Purkinje cell (primary cell): ENCODE measurements at places on chromosomes 1 and 21. TPM values are rescaled to one million over a fixed set of nuclear protein-coding genes. Genes with fewer than 3 reads are reported as not detected.

CFHR5 gene
- polyA plus RNA-seq: 0.34 TPM in 1 of 2 replicates, not detected in the other

SPRR3 gene
- polyA plus RNA-seq: not detected in 2 replicates

MMEL1 gene
- polyA plus RNA-seq: not detected in 2 replicates

IL12RB2 gene
- 3.8 and 4.7 TPM in 2 replicates for polyA plus RNA-seq

COL6A1 gene
- polyA plus RNA-seq: 7.6 and 13.3 TPM in 2 replicates

KCNE1 gene
- polyA plus RNA-seq: not detected in 2 replicates

FAM110D gene
- 0.08 and 0.19 TPM in 2 replicates for polyA plus RNA-seq

CFHR2 gene
- not detected in 2 replicates for polyA plus RNA-seq

CR1L gene
- polyA plus RNA-seq: not detected in 2 replicates

SV2A gene
- polyA plus RNA-seq: 61.6 and 65.2 TPM in 2 replicates

SPATA46 gene
- not detected in 2 replicates for polyA plus RNA-seq

COL9A2 gene
- polyA plus RNA-seq: 0.29 and 0.51 TPM in 2 replicates

FAM151A gene
- not detected in 2 replicates for polyA plus RNA-seq

SYCP1 gene
- polyA plus RNA-seq: 8.1 and 19.9 TPM in 2 replicates

DDR2 gene
- 1.1 TPM in 2 replicates for polyA plus RNA-seq

ELF3 gene
- polyA plus RNA-seq: 0.59 TPM in 1 of 2 replicates, not detected in the other

SPRR2D gene
- not detected in 2 replicates for polyA plus RNA-seq

GJA9 gene
- not detected in 2 replicates for polyA plus RNA-seq

F13B gene
- polyA plus RNA-seq: not detected in 2 replicates

MFAP2 gene
- not detected in 2 replicates for polyA plus RNA-seq

SEMA4A gene
- polyA plus RNA-seq: 0.15 and 2.8 TPM in 2 replicates

RIMKLA gene
- polyA plus RNA-seq: 4.9 TPM in 2 replicates

GNAT2 gene
- polyA plus RNA-seq: not detected in 2 replicates

ESPN gene
- polyA plus RNA-seq: 5.3 and 10.1 TPM in 2 replicates

SAMSN1 gene
- polyA plus RNA-seq: not detected in 2 replicates

MRPS21 gene
- polyA plus RNA-seq: 359 and 393 TPM in 2 replicates

LDLRAD1 gene
- not detected in 2 replicates for polyA plus RNA-seq

EVI5 gene
- 10.9 and 15.7 TPM in 2 replicates for polyA plus RNA-seq

SHCBP1L gene
- polyA plus RNA-seq: not detected in 2 replicates

SPOCD1 gene
- not detected in 2 replicates for polyA plus RNA-seq

TRIM45 gene
- 4.1 and 4.9 TPM in 2 replicates for polyA plus RNA-seq

LRRC39 gene
- polyA plus RNA-seq: 2.4 and 4.7 TPM in 2 replicates

DR1 gene
- 7.5 and 9.3 TPM in 2 replicates for polyA plus RNA-seq

SLAMF9 gene
- not detected in 2 replicates for polyA plus RNA-seq

METTL25B gene
- polyA plus RNA-seq: 3.2 and 7.9 TPM in 2 replicates

RCSD1 gene
- polyA plus RNA-seq: not detected in 2 replicates
